Bronchial epithelial cell (primary cell): ENCODE measurements at places on chromosomes 3 and 15. TPM values are rescaled to one million over a fixed set of nuclear protein-coding genes. Genes with fewer than 3 reads are reported as not detected.

The PLA2G4D gene
- under 0.01 TPM in 2 replicates for total RNA-seq

- DNase-seq = peak; percentile 89
Measured at GRCh38 chr3:117735481-117736101, 1026.0 kb downstream of the TUSC7 start.

GRCh38 chr15:76006136-76006778 lies 6.0 kb downstream of the NRG4 start:
- DNase-seq = peak; percentile 32

- peak; percentile 9 for DNase-seq
Measured at GRCh38 chr3:23806534-23807423, 1.0 kb downstream of the UBE2E1 start.

The PIAS1 gene
- total RNA-seq = 6.8 and 9.1 TPM in 2 replicates

The NPAP1 gene
- total RNA-seq = not detected in 2 replicates

The ARL6IP5 gene
- 37.6 and 39.3 TPM in 2 replicates for total RNA-seq

- DNase-seq = no peak
Measured at GRCh38 chr3:58107597-58107996, 99.4 kb downstream of the FLNB start.

DNA sequence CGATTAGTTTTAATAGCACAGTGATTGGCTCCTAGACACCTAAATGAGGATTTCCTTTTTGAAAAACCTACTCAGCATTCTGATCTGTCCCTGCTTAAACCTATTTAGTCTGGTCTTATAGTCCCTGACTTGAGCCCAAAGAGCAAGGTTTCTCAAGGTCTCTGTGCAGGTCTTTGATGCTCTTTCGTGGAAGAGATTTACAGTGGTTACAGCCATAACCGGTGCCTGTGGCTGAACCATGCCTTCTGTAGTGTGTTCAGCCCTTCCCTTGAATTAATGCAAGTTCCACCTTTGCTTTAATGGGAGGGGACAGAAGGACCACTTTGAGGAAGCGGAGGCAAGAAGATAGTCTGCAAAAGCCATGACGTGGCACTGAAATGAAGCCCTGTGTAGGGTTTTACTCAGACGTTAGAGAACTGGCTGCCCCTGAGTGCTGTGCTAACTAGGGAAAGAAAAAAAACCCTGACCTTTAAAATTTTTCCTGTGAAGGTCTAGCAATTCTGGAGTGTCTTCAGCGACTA lies 43.0 kb downstream of the ZBTB38 start:
- no peak for DNase-seq

DNA sequence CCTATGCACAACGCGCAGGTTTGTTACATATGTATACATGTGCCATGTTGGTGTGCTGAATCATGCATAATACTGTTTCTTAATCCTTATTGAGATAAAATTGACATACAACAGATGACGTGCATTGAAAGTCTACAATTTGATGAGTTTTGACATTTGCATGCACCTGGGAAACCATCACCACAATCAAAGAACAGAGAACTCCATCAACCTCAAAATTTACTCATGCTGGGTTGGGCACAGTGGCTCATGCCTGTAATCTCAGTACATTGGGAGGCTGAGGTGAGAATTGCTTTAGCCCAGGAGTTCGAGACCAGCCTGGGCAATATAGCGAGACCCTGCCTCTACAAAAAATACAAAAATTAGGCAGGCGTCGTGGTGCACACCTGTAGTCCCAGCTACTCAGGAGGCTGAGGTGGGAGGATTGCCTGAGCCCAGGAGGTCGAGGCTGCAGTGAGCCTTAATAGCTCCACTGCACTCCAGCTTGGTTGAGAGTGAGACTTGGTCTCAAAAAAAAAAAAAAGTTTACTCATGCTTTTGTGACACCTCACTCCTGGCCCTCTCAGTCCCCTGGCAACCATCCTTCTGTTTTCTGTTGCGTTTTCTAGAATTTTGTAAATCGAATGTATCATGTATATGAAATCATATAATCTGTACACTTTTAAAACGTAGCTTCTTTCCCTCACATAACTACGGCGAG lies 56.6 kb downstream of the BHLHE40 start:
- DNase-seq = no peak
